ENCODE measurements at places on chromosomes 11 and 22.

DNA sequence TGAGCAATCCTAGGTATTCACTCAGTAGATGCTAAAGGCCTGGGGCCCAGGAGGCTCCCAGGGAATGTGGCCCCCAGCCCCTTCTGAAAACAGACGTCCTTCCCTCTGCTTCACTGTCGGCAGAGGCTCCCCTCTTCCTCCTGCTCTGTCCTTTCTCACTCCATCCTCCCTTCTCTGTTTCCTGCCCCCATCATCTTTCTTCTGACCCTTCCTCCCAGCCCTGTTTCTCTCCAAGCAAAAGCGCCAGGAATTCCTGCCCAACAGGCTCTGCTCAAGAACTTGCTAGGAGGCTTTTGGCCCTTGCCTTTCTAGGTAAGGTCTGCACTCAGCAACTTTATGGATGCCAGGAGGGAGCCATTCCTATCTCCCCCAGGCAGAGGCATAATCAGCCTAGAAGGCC is 300.5 kb downstream of the NTM start:
- no peak for DNase-seq

DNA sequence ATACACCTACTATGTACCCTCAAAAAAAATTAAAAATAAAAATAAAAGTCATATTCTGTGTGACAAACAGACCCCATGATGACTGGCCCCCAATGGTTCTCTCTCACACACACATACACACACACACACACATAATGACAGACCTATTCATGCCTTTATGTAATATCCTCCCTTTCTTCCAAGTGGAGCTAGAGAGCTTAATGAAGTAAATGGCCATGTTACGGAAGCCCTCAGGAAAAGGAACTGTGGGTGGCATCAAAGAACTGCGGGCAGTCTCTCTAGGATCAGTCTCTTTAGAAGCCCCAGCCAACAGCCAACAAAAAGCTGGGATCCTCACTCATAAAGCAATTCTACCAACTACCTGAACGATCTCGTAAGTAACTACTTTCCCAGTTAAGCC is 125.5 kb downstream of the SIK3 start:
- DNase-seq, result no peak

DNA sequence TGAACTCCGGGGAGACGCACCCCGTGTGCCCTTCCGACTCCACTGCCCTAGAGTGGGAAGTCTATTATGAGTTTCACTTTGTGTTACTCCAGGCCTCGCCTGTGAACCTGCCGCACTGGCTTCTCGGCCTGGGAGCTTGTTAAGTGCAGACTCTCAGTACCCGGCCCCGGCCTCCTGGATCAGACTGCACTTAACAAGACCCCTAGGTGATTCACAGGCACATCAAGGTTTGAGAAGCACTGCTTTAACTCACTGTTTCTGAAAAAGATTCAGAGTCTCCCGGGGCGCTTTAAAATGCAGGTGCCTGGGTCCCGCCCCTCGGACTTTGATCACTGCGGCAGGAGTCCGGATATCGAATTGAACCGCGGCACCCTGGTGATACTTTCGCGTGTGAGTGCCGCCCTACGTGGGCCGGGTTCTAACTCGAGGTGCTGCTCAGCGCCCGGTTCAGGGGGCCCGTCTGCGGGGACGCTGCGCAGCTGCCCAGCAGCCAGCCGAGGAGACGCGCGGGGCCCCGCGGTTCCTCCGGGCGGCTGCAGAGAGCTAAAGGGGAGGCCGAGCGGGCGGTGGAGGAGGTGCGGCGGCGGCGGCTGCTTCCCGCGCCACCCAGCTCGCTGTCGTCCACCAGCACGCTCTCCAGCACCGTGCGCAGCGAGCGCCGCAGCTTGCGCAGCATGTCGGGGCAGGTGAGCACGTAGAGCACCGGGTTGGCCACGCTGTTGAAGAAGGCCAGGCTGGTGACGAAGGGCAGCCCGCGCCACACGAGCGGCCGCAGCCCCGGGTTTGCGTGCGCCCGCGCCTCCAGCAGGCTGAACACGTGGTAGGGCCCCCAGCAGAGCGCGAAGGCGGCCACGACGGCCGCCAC is 3.4 kb downstream of the PTGDR2 start:
- DNase-seq, result no peak

- no peak for DNase-seq
Observed at GRCh38 chr11:66264383-66264782, 4.1 kb upstream of the RAB1B start.

- DNase-seq, result no peak
Observed at GRCh38 chr22:27915986-27916385, 3.1 kb downstream of the PITPNB start.

All from CD4-positive, alpha-beta T cell treated with Interleukin-2 at 100 ng/mL for 4 hours (primary cell).